ENCODE measurements at places on chromosomes 12 and 14.

DNA sequence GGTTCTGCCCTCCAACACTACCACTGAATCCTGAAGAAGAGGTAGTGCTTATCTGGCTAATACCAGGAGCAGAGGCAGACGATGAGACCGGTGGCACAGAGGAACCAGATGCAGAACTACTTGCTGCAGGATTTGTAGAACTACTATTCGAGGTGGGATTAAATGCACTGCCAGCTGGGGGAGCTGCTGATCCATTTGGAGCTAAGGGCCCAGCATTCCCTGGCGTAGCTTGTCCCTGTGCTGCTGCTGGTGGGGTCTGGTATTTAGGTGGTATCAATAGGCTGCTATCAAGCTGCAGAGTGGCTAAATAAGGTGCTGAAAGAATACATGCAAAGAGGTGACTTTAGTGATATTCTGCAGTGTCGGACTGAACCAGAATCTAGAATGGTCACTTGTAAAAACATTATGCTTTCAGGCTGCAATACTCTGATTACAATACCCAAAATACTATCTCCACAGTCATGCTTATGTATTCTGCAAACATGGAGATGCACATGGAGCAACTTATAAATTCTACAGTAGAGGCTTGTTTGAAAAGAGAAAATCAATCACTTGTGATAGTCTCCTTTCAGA, 294.2 kb downstream of the MED13L start:
- no peak for DNase-seq

- DNase-seq: peak; percentile 41
Measured at GRCh38 chr14:24674204-24674970, 40.4 kb upstream of the GZMB start.

DNA sequence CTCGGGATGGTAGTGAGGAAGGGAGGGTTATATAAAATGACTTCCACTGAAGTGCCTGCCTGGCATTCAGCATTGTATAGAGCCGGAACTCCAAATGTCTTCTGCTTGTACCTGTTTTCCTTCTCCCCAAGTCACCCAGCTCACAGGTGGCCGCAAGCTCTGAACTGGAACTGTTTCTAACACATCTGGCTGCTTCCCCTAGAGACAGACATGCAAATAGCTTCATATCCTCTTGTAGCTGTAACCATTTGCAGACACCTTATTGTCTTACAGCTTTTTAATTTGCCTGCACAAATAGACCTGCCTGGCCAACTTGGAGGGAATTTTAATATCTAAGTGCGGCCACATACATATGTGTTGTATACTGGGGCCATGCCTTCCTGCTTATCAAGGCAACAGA, 126.0 kb downstream of the CHST11 start:
- no peak for DNase-seq

DNA sequence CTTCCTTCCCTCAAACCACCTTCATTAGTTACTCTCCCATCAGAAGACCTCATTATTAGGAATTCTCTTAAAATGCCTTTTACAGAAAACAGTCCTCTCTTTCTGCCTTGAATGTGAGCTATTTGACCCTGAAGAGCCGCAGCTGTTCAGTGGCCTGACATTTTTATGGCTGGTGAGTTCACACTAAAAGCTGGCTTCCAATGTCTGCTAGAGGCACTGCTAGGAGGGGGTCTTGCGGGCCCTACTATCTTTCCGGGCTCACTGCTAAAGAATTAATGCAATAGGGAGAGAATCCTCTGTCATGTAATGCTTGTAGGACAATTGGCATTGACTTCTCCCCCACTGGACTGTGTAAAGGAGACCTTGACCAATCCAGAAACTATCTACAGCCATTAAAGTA, 87.7 kb downstream of the GPR135 start:
- DNase-seq: no peak

GRCh38 chr14:75515629-75515996, 6.7 kb upstream of the BATF start:
- no peak for DNase-seq

GRCh38 chr14:84090837-84091236, 1439.1 kb upstream of the FLRT2 start:
- DNase-seq: no peak

- no peak for DNase-seq
Measured at GRCh38 chr12:133203344-133204263, 22.3 kb downstream of the ZNF268 start.
